ENCODE measurements at places on chromosomes 7 and 10.
A peak's percentile ranks its signal among the peaks of the same experiment; 100 is the strongest.

DNA sequence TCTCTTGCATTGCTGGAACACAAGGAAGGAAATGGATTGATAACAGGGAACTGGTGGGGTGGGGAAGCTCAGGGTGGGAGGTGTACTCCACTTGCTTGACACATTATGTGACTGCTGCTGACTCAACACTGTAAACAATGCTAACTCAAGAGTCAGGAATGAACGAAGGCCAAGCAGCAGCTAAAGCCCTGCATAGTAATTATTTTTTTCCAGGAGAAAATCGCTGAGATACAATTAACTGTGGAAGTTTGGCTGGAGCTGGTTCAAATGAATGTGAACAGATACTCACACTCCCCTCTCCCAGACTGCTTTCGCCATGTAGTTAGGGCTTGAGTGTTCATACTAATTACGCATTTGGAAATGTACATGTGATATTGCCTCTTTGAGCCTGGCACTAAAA, 170.9 kb upstream of the AOAH start:
- no peak for DNase-seq

GRCh38 chr7:139936760-139937310, 107.8 kb downstream of the TBXAS1 start:
- no peak for DNase-seq

DNA sequence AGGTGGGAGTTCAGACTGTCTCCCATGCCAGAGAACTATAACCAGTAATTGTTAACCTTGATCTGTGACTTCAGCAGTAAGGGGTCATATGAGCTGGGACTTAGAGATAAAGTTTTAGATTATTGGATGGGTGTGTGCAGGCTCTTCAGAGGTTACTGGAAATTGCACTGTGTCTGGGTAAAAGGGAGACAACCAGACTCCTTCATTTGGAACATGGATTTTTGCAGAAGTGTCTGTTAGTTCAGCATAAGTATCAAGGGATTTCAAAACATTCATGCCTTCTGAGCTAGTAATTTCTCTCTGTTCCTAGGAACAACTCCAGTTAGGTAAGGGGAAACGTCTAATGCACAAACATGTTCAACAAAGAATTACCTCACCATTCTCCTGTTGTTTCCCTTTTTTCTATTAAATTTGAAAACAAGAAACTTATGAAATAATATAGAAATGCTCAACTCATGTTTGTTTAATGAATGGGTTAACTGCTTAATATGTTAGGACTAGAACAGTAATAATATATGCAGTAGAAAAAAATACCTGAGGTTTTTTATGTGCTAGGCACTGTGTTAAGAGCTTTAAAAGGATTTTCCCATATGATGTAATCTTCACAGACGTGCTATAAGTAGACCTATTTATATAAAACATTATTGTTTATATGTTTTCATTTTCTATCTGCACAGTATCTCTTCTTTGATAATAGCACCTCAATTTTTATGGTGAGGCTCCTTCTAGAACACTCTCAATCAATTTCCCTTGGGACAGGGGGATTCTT, 233.0 kb downstream of the CACNA2D1 start:
- no peak for DNase-seq

- no peak for DNase-seq
Measured at GRCh38 chr7:25456467-25457171, 228.3 kb upstream of the NPVF start.

DNA sequence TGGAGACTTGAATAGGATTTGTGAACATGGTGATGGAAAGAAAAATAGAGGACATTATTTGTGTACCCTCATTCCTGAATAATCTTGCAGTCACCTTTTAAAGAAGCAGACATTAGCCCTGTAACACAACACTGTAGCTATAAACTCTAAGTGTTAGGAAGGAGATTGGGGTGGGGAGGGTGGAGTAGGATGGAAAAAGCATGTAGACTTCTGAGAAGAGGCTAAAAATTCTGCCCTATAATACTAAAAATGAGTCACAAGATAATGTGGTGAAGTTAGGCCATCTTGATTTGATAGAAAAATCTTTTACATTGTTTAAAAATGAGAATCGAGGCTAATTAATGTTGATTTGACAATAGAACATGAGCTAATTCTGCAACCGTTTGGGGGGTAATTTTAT, 128.8 kb downstream of the LCOR start:
- no peak for DNase-seq

- DNase-seq, result no peak
Measured at GRCh38 chr7:71718563-71718962, 586.6 kb downstream of the GALNT17 start.

GRCh38 chr7:12357508-12357907, 46.2 kb downstream of the VWDE start:
- DNase-seq, result no peak

DNA sequence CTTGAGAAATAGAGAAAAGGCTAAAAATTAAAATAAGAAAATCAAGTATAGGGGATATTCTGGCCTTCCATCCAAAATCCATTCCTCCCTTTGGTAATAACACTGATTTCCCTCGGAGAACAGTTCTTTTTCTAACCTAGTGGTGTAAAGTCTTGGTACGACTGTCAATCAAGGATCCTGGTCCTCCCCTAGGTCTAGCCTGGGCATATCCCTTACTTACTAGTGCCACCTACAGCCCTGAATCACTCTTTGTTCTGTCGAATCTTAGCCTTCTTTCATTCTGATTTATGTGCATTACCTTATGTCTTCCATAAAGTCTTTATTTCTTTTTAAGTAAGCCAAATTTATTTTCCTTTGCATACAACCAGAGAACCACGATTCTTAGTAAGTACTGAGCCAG, 298.7 kb upstream of the LRRTM3 start:
- DNase-seq, result no peak

DNA sequence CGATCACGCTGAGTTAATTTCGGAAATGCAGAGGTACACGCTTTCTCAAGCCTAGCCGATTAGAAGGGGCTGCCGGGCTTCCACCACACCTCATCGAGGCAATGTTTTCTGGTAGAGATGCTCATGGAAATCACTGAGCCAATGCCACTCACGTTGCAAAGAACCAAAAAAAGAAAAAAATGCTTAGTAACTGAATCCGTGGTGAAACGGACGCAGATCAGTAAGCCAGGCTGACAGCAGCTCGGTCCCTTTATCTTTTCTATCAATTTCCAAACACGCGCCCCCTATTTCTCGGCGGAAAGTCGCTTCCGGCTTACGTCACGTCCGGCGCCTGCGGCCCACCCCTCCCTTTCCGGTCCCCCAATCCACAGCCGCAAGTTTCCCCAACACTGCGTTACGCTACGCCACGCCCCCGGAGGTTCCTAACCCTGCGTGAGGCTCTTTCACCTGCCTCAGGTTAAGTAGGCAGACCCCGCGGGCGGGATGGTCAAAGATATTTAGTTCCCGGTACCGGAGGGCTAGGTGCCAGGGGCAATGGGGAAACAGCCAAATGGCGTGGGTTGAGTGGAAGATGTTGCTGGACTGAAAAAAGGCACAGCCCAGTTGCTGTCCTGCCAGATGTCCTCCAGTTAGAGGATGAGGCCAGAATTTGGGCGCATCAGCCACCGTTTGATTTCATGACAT, at the start of gene NSUN6:
Gene NSUN6 (minus strand): TSS at position 264 of the 684 bp plus-strand sequence. CDS start 384 bp downstream, outside the sequence.
- DNase-seq, result peak; percentile 89

- no peak for DNase-seq
Measured at GRCh38 chr7:37315772-37316715, 132.6 kb downstream of the ELMO1 start.

DNA sequence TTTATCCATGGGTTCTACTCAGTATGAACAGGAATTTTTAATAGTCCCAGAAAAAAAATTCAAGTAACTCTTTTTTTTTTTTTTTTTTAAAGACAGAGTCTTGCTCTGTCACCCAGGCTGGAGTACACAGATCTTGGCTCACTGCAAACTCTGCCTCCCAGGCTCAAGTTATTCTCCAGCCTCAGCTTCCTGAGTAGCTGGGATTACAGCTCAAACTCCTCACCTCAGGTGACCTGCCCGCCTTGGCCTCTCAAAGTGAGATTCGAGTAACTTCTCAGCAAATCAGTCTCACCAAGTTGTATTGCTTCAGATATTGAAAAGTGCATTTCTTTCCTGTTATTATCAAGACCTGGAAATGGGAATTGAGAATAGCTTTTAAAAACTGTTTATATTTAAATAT, 281.2 kb upstream of the MINDY3 start:
- no peak for DNase-seq

GRCh38 chr7:115356999-115357702, 435.3 kb downstream of the MDFIC start:
- no peak for DNase-seq

DNA sequence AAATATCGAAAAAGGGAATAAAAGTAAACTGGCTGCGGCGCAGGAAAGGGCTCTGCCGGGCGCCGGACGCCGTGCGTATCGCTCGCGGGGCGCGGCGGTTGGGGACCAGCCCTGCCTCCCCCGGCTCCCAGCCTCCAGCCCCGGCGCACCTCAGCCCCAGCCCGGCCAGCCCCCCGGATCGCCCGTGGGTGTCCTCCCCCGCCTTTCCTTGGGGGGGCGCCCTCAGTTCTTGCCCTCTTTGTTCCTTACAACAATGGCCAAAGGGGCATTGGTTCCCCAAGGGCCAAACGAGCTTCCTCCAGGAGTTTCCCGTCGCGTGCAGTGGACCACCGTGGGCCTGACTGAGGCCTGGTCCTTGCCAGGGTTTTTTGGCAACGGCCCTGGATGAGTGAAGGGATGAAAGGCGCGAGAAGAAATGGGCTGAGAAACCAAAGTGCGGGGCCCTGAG, 1.2 kb downstream of the MACROH2A2 start:
- DNase-seq, result no peak

GRCh38 chr10:49830846-49831245, 68.7 kb upstream of the OGDHL start:
- no peak for DNase-seq

- DNase-seq, result no peak
Measured at GRCh38 chr7:83468251-83468739, 180.6 kb downstream of the SEMA3E start.

DNA sequence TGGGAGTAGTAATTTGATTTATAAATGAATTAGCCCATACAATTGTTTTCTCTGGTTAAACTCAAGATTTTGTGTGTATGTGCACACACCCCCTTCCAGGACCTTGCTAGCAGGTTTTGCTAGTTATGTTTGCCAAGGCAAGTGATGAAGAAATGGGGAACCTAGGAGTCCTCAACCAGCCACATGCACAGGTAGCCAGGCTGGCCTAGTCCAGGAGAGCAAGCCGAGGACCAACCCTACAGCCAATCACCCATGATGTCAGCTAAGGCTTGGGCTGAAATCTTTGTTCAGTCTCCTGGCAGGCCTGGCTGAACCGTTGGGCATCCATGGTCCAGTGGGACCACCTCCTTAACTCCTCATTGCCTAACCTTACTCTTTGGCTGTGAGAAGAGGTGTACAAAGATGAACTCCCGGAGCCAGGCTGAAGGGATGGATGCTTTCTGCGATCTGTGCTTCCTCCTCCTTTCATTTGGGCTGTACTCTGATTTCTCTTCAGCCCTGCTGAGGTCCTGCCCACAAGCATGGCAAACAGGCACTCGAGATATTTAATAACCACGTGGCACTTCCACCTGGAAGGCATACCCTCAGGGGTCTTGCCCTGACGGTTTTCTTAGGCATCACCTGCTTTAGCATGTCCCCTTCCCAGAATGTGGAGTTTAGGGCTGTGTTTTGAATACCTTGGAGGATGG, 22.1 kb downstream of the HNRNPA2B1 start:
- DNase-seq, result no peak

- DNase-seq, result no peak
Measured at GRCh38 chr7:121803039-121803438, 69.9 kb upstream of the PTPRZ1 start.

- no peak for DNase-seq
Measured at GRCh38 chr10:75435291-75435690, 3.9 kb downstream of the LRMDA start.

DNA sequence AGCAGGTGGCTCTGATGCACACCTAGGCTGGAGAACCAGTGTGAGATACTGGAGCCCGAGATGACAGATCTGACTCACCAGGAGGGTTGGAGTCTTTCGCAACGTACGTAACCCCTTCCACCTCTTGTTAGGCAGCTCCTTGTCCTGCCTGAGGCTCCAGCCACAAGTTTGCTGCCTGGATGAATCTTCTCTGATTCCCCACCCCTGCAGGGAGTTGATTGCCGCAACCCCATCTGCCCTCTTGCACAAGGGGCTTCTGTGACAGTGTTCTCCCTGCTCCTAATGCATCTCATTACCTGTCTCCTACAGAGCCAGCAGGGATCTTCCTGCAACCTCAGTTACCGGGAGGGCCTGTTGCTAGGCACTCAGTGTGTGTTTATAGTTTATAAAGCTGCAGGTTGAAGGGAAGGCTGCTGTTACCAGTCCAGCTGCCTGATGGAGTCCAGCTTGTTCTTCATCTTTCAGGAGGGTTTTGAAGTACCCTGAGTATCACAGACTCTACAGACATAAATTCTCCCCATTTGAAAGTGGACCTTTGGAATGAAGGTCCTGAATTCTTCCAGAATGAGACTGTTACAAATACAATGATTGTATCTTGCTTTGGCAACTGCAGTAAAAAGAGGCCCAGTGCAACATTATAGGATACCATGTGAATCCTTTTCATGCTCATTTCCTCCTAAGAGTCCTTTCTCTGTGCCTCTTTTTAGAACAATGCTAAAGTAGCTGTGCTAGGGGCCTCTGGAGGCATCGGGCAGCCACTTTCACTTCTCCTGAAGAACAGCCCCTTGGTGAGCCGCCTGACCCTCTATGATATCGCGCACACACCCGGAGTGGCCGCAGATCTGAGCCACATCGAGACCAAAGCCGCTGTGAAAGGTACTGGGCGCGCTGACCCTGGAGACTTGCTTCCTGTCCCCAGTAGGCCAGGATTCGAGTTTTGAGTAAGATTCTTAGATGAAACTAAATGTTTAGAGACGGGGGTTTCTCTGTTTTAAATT, 6.5 kb downstream of the MDH2 start:
- DNase-seq, result no peak

DNA sequence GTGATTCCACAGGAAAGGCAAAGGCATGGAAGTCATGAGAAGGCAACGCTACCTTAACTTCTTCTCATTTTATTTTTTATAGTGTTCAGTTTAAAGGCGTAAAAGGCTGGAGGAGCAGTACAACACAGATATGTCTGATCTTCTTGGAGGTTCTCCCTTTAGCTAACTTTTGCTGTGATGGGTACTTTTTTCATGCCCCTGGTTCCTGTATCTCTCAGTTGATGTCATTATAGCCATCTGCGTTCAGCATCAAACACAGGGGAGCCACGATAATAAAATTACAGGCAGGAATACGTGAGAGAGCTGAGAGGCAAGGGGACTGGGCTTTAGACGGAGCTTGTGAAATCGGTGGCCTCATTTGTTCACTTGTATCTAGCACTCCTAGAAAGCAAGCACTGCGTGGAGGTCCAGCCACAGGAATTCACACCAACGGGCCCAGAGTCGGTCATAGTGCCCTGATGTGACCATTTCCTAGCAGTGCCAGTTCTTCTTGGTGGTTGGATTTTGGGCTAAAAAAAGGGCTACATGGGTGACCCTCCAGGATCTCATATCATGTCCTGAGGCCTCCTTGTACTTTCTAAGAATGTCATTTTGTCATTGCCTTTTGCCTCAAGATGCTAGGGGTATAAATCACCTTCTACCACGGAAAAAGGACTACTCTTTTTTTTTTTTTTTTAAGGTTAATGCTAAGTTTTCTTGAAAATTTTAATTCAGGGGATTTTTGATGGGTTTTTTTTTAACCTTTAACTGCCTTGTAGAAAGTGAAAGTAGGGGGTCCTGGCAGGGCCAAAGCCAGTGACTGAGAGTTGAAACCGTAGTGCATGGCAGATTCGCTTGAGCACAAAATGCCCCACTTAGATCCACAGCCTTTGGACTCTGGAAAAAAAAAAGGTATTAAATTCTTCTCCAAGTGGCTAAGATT, 191.5 kb downstream of the CELF2 start:
- DNase-seq, result peak; percentile 24

- DNase-seq, result no peak
Measured at GRCh38 chr10:29033311-29033940, 255.4 kb upstream of the LYZL1 start.

All from stimulated activated CD4-positive, alpha-beta T cell treated with anti-CD3 and anti-CD28 coated beads, Interleukin-4, amount 100 ng/mL, for 4 hours (primary cell).